HL-60 (cell line): ENCODE measurements at places on chromosomes 11 and 22.

- no peak for DNase-seq
These were observed 42.3 kb downstream of the FAM168A start for GRCh38 chr11:73555615-73556014.

GRCh38 chr22:44111562-44112155 lies 69.1 kb upstream of the PARVG start:
- no peak for DNase-seq

GRCh38 chr11:10355257-10355661 lies 50.4 kb downstream of the ADM start:
- DNase-seq: no peak

DNA sequence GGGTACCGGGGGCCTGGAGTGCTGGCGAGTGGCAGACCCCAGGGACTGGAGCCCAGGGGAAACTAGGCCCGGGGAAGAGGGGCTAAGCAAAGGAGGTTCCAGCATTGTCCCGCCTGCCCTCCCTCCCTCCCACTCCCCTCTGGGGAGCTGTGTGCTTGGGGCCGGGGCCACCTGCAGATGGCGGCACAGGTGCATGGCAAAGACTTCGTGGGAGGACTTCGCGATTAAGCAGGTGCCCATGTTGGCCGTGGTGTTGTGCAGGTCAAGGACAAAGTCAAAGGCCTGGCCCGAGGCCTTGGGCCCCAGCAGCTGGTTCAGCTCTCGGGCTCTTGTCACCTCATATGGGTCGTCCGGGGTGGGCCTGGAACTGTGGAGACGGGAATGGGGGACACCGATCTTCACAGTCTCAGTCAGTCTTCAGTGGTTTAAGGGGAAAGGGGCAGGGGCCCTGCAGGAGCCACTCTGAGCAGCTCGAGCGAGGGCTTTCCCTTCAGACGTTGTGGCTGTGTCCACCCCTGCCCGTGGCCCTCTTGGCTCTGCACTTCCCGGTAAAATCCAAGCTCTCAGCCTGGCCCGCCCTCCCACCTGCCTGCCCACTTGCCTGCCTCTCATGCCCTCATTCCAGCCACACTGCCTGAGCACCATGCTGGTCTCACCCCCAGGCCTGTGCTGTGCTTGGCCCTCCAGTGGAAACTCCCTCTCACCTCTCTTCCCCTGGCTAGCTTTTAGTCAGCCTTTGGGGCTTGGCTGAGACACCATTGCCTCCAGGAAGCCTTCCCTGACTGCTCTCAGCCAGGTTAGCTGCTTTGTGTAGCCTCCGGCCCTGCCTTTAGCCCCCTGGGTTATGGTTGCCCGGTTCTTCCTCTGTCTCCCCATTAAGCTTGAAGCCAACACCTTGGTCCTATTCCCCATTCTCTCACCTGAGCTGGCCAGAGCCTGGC lies 4.7 kb downstream of the ACY3 start:
- DNase-seq: no peak

- peak; percentile 65 for DNase-seq
These were observed 5.9 kb upstream of the HMOX1 start for GRCh38 chr22:35375031-35375430.

DNA sequence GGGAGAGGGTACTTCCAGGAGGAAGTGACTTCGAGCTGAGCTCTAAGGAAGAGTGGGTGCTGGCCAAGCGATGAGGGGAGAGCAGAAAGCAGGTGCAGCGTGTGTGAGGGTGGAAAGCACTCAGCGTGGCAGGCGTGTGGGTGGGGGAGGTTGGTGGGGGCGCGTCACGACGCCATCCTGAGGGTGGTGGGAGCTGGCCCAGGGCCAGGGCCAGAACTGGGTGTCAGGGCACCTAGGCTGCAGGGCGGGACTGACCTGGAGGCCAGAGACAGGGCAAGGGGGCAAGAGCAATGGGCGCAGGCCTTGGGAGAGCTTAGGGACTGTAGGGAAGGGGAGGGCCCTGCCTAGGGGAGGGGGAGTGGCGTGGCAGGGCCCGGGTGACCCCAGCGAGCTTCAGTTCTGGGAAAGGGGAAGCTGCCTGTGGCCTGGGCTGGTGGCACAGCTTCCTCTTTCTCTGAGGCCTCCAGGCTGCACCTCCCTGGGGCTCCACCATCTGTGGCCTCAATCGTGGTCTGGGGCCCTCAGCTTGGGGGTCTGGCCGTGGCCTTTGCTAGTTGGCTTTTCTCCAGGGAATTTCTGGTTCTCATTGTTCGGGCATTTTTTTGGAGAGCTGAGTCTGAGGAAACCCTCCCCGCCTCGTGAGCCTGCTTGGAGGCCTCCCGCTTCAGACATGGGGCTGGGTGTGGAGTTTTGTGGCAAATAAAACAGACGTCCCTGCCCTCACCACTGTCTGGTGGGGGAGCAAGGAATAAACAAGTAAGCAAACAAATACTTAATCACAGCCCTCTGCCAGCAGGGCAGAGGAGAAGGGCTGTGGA lies 8.9 kb downstream of the RELT start:
- peak; percentile 98 for DNase-seq

- no peak for DNase-seq
These were observed 13.1 kb downstream of the PACS1 start for GRCh38 chr11:66082946-66083698.

DNA sequence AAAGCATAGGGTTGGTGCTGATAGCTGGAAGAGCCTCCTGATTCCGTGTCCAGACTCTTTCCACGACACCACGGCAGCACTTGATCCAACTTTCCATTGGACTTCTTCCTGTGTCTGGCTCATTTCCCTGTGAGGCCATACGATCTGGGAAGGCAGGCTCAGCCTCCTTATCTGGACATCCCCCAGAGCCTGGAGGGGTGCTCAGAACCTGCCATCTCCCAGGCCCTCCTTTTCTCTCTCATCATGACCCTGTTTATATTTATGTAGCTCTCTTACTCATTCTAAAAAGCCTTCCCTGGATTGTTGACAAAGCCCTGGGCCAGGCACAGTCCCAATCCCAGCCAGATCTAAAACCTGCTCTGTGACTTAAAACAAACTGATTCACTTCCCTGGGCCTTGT lies 7.8 kb upstream of the BCL9L start:
- DNase-seq: no peak
